ENCODE measurements at places on chromosomes 5 and 9.

- no peak for DNase-seq
Measured at GRCh38 chr5:74822288-74822687, 43.9 kb downstream of the FAM169A start.

GRCh38 chr5:118552146-118552545 is 436.2 kb downstream of the DTWD2 start:
- no peak for DNase-seq

GRCh38 chr9:134981829-134982228 is 64.1 kb upstream of the FCN1 start:
- no peak for DNase-seq

DNA sequence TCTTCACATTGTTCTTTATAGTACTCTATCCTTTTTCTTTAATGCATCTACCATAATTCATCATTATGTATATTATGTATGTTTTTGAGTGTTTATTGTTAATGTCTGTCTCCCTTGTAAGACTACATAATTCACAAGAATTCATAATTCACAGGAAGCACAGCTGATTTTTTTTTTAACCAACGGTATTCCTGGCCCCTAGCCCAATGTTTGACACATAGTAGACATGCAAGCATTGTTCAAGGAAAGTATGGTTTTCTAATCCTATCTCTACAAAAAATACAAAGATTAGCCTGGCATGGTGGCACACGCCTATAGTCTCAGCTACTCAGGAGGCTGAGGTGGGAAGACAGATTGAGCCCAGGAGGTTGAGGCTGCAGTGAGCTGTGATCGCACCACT is 160.6 kb downstream of the PPP2R2B start:
- DNase-seq: no peak

DNA sequence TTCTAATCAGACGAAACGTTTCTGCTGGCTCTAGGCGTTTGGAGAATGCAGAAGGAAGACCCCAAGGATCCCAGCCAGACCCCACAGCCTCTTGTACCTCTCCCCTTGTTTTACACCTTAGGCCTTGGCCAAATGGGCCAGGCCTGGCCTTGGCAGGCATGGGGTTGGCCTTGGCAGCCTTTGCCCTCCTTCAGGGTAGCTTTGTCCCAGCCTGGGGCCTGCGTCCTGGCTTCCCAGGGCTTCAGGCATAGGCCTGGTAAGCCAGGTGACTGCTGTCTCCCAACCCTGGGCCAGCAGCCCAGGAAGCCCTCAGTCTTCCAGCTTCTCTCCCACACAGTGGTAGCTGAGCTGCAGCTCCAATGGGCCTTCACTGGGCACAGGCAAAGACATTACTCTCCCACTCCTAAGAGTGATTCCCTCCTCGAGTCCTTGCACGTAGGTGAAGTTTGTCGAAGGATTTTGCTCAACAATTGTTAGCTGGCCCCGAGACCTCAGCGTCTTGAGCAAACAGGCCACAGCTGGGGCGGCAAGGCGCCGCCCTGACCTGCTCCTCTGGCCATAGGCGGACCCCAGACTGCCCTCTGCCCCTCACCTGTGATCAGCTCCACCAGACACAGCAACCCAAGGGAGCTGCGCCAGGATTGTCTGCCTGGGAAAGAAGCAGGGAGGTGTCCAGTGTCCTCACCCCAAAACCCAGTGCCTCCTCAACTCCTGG is 1.1 kb upstream of the PITX1 start:
- no peak for DNase-seq

DNA sequence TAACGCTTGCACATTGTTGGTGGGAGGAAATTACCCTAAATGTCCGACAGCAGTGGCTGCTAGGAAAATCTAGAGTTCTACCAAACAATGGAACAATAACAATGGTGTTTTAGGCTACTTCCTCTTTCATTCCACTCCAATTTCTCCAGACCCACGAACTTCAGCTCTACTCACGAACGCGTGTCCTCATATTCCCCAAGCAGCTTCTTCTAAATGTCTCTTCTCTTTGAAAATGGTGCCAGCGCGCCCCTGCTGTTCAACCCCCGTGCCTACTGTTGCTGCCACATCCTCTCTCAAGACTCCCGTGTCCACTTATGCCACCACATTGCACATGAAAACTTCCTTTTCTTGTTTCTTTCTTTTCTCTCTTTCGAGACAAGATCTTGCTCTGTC is 25.6 kb downstream of the OR2V2 start:
- DNase-seq: no peak

DNA sequence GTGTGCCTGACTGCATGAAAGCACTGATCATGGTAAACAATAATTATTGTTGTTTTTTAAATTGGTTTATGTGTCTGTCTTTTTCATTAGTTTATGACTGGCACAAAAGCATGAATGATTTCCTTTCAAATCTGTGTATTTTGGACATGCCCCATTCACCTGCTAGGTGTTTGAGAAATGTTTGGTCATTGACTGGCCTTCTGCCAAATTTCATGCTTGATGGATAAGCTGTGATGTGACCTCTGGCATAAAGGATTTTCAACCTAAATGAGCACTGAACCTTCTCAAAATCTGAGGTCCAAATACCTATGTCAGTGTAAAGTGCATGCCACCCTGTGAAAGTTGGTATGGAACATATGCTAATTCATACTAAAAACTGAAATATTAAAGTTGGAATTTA is 204.5 kb downstream of the BRINP1 start:
- DNase-seq: no peak

GRCh38 chr5:13558408-13558807 is 386.1 kb downstream of the DNAH5 start:
- DNase-seq: no peak

- no peak for DNase-seq
Measured at GRCh38 chr5:172733131-172733973, 37.6 kb downstream of the DUSP1 start.

GRCh38 chr9:114081441-114082016 is 3.4 kb upstream of the AMBP start:
- DNase-seq: no peak

DNA sequence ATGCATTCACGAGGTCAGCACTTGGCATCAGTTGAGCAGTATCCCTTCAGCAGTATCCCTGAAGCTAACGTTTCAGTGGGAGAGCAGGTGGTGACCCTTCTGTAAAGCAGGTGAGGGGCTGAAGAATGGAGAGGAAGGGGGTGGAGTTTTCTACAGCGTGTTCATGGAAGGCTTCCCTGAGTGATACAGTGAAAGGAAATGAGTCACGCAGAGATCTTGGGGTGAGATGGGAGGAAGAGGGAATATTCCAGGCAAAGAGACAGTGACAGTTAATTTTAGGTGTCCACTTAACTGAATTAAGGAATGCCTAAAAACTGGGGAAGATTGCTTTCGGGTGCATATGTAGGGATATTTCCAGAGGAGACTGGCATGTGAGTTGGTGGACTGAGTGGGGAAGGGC is 25.7 kb downstream of the TAS2R1 start:
- no peak for DNase-seq

GRCh38 chr5:170501931-170502330 is 1.9 kb upstream of the KCNIP1 start:
- no peak for DNase-seq

Data from cortex of kidney (tissue), 1 donor.